ENCODE measurements at places on chromosomes 7 and 10.
A peak's percentile ranks its signal among the peaks of the same experiment; 100 is the strongest.

DNA sequence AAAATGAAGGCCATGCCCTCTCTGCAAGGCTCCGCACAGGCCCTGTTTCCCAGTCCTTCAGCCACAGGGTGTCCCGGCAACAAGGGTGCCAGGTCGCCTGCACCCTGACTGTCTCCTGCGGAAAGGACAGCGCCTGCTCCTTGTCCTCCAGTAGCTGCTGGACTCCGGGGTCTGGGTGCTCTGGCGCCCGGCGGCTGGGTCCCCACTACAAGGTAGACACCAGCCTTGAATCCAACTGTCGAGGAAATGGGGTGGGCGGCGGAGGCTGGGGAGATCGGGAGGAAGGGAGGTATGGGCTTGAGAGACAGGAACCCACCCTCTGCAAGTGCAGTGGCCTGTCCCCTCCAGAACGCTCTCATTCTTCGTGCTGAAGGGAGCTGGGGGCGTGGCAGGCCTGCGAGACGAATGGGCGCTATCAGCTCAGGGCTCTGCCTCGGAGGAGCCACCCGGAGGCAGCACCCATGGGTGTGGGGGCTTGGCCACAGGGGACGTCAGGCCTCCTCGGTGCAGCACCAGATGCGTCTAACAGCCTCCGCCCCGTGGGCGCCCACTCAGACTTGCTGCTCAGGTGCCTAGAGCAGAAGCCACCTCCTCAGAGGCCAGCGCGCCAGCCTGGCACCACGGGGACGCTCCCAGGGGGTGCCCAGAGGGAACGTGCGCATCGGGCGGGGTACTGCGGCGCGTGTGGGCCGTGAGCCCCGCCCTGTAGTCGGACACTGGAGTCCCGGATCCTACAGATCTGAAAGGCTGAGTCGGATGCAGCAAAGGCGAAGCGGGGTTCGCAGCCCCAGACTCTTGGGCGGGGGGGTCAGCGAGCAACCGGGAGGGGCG lies 15.6 kb downstream of the ADAM8 start:
- peak; percentile 78 for DNase-seq

DNA sequence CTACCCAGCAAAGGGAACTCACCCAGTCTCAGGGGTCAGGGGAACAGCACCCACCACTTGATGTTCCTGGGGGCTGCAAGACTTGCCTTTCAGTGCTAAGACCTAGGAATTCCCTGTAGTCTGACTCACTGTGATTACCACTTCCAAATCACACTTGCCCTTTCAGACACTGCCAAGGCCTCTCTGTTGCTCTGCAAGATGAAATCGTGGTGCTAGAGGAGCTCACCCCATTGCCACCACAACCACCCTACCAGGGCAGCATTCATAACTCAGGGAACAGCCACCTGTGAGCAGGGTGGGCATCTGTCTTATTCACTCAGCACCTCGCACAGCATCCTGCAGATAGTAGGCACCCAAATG lies 36.5 kb downstream of the XPNPEP1 start:
- DNase-seq = no peak

GRCh38 chr7:26724795-26725194 lies 139.6 kb downstream of the SKAP2 start:
- DNase-seq = no peak

DNA sequence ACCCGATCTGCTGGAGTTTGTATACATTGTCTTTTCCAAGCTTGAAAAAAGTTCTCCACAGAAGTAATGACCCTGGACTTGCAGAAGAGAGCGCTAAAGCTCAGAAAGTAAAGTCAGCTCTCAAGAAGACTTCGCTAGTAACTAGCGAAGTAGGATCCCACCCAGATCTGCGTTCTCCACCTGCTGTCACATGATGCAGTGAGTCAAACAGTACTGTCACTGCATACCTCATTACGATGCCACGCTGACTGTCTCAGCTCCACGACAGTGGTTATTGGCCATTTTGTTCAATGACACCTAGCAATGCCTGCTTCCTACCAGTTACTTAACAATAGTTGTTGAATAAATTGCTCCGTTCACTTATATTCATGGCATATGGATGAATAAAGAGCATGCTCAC lies 29.7 kb upstream of the SEC61G start:
- peak; percentile 32 for DNase-seq

DNA sequence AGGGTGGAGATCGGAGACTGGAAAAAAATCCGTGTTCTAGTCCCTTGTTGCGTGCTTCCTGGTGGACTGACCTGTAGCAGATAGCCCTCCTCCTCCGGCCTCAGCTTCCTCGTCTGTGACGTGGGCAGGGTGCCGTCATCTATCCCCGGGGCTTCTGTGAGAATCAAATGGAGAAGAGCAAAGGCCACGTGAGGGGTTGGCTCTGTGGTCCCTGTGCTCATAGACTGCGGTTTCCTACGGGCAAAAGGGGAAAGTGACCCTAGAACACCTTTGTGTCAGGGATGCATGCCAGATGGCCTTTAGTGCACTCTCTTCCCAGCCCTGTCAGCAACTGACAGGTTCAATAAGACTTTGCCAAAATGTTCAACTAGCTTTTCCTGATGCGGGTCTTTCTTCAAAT lies 33.7 kb downstream of the GRK5 start:
- DNase-seq = no peak

DNA sequence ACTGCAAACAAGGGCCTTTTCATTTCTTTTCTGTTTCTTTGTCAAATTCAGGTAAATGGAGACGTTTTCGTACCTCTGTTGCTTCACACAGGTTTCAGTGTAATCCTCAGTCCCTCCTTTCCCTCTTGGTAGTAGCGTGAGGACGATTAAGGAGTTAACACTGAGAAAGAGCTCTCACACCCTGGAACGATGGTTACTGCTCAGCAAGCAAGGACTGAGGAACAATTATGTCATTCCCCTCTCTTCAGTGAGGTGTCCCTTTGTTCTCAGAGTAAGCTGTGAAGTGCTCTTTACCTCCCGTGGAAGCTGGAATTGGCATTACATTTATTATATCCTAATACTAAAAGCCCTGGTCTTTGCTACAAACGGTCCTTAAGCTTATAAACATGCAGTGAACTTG lies 95.9 kb downstream of the FANK1 start:
- DNase-seq = no peak

DNA sequence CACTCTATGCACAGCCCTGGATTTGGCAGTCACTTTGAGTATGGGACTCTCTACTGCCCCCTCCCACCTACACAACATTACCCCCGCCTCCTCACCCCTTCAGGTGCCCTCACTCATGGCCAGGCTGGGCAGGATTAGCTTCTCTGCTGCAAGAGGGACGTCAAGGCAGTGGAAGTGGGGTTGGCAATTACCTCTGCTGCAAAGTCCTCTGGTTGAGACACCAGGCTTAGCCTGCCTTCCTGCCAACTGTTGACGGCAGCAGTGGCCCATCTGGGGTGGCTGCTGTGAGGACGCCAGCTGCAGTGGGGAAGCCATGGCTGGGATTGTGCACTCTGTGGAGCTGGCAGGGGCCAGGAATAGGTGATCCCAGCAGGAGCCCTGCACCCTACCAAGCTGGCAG lies 26.7 kb downstream of the SVIL start:
- DNase-seq = no peak

GRCh38 chr10:126369125-126369710 lies 19.1 kb downstream of the ADAM12 start:
- DNase-seq = no peak

DNA sequence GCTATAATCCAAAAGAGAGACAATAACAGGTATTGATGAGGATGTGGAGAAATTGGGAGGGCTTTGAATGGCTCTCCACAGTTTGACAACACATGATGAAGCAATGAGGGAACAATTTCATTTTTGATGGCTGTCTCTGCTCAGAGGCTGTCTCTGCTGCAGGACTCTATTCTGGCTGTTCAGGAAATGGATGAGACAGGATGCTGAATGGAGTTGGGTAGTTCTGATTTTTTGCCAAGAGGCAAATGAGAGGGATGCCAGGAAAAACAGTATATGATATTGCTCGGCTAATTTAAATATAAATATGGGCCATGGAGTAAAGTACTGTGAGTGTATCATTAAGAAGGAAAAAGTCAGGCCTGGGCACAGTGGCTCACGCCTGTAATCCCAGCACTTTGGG lies 16.8 kb downstream of the APBB1IP start:
- DNase-seq = no peak

GRCh38 chr10:17910125-17910789 lies 41.5 kb upstream of the SLC39A12 start:
- DNase-seq = peak; percentile 14

- no peak for DNase-seq
Observed at GRCh38 chr10:36534471-36535002, 590.9 kb upstream of the ANKRD30A start.

DNA sequence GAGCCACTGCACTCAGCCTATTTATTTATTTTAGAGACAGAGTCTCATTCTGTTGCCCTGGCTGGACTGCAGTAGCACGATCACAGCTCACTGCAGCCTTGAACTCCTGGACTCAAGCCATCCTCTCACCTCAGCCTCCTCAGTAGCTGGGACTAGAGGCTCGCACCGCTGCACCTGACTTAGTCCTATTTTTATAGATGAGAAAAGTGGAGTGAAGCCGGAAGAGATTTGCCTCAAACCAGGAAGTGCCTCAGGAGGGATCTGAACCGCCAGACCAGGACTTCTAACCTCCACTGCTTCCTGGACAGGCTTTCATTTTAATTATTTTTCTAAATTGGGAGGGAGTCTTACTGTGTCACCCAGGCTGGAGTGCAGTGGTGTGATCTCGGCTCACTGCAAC lies 17.5 kb upstream of the CLIP2 start:
- DNase-seq = no peak

- no peak for DNase-seq
Observed at GRCh38 chr10:97117372-97117771, 68.4 kb downstream of the SLIT1 start.

Data from stimulated activated CD4-positive, alpha-beta T cell treated with anti-CD3 and anti-CD28 coated beads, Interleukin-15, amount 100 ng/mL, for 24 hours (primary cell).